ENCODE measurements at places on chromosomes 3 and 15. TPM values are rescaled to one million over a fixed set of nuclear protein-coding genes. Genes with fewer than 3 reads are reported as not detected.

The DTWD1 gene
- 26.9 TPM for polyA plus RNA-seq

The CILP gene
- not detected for polyA plus RNA-seq

The ITIH4 gene
- not detected for polyA plus RNA-seq

The MORC1 gene
- not detected for polyA plus RNA-seq

The DPPA2 gene
- not detected for polyA plus RNA-seq

The PPM1L gene
- 2.3 TPM for polyA plus RNA-seq

The AP3B2 gene
- polyA plus RNA-seq, result not detected

The COL6A5 gene
- not detected for polyA plus RNA-seq

The SLCO2A1 gene
- polyA plus RNA-seq, result not detected

The CPNE9 gene
- not detected for polyA plus RNA-seq

The GOLGA8J gene
- polyA plus RNA-seq, result not detected

The MFSD1 gene
- 79.6 TPM for polyA plus RNA-seq

The LRRC31 gene
- not detected for polyA plus RNA-seq

The TEX9 gene
- 0.49 TPM for polyA plus RNA-seq

The FHIT gene
- 12.6 TPM for polyA plus RNA-seq

The C2CD4A gene
- polyA plus RNA-seq, result not detected

The TRPM1 gene
- polyA plus RNA-seq, result 0.08 TPM

The GRK7 gene
- polyA plus RNA-seq, result 0.29 TPM

The ZBTB38 gene
- 44.1 TPM for polyA plus RNA-seq

The OR5AC2 gene
- polyA plus RNA-seq, result not detected

The TRANK1 gene
- polyA plus RNA-seq, result 22.2 TPM

The SLC28A1 gene
- not detected for polyA plus RNA-seq

The FBXL2 gene
- polyA plus RNA-seq, result not detected

The CADPS gene
- polyA plus RNA-seq, result not detected

The NAA80 gene
- polyA plus RNA-seq, result 15.5 TPM

The ADCY5 gene
- not detected for polyA plus RNA-seq

The TFRC gene
- 18.4 TPM for polyA plus RNA-seq

The SNX22 gene
- 95.8 TPM for polyA plus RNA-seq

The CCR8 gene
- not detected for polyA plus RNA-seq

The CACNA2D3 gene
- not detected for polyA plus RNA-seq

The DCLK3 gene
- not detected for polyA plus RNA-seq

The CCDC9B gene
- 0.25 TPM for polyA plus RNA-seq

The NDUFAF3 gene
- polyA plus RNA-seq, result 124 TPM

The ISLR gene
- polyA plus RNA-seq, result not detected

The CHRD gene
- not detected for polyA plus RNA-seq

The LDHAL6B gene
- polyA plus RNA-seq, result 0.14 TPM

The ADGRG7 gene
- not detected for polyA plus RNA-seq

The GPR156 gene
- polyA plus RNA-seq, result not detected

The VWA5B2 gene
- polyA plus RNA-seq, result not detected

The EPB42 gene
- polyA plus RNA-seq, result 0.17 TPM

The BFSP2 gene
- 3.2 TPM for polyA plus RNA-seq

The PHLDB2 gene
- 2.8 TPM for polyA plus RNA-seq

The RLBP1 gene
- not detected for polyA plus RNA-seq

The TPRG1 gene
- polyA plus RNA-seq, result not detected

The MINAR1 gene
- polyA plus RNA-seq, result not detected

The CCR1 gene
- polyA plus RNA-seq, result 0.09 TPM

The OR4F6 gene
- not detected for polyA plus RNA-seq

The MYH15 gene
- not detected for polyA plus RNA-seq

Data from naive B cell (primary cell).